GM12878 (cell line): ENCODE measurements at places on chromosomes 6 and 20. TPM values are rescaled to one million over a fixed set of nuclear protein-coding genes. Genes with fewer than 3 reads are reported as not detected.

Gene ERGIC3
- 142 and 149 TPM in 2 replicates for total RNA-seq

Gene SSTR4
- total RNA-seq: not detected in 2 replicates

Gene SPATA2
- 10.1 and 11.7 TPM in 2 replicates for total RNA-seq

Gene SUMO4
- 1.6 and 2.1 TPM in 2 replicates for total RNA-seq

Gene ZSCAN12
- 7.9 and 8.2 TPM in 2 replicates for total RNA-seq

Gene IRF4
- total RNA-seq: 495 and 498 TPM in 2 replicates

Gene IFNGR1
- 89.0 and 95.4 TPM in 2 replicates for total RNA-seq

Gene POU5F1
- total RNA-seq: 2.0 and 3.7 TPM in 2 replicates

DNA sequence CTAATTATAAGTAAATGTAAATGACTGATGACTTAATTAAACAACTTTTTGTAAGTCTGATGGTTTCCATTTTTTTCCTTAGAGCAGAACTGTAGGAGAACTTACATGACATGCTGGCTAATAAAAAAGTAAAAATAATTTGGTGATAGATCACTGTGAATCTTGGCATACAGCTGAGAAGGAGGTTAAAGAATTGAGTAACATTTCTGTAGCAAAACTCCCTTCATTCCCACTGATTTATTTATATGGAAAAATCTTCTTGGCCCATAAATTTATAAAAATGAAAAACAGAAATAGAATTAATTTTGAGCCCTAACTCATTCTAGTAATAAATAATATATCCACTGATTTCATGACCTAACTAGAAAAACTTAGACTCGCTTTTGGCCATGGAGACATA lies 48.1 kb downstream of the SLC22A3 start:
- no peak for DNase-seq

DNA sequence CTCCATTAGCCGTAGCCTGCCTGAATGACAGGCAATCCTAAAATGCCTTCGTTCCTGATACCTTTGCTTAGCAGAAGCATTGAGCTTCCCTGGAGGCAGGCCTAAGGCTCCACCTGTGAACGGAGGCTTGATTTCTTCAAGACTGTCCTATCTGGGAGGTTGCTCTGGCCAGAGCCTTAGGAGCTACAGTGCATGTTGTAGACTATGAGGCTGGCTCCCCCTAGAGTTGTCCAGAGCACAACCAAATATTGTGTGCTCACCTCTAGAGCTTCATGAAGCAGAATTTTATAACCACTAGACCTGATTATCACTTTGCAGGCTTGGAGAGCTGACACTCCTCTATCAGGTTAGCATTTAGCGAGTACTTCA lies 217.8 kb downstream of the MAFB start:
- DNase-seq: no peak

DNA sequence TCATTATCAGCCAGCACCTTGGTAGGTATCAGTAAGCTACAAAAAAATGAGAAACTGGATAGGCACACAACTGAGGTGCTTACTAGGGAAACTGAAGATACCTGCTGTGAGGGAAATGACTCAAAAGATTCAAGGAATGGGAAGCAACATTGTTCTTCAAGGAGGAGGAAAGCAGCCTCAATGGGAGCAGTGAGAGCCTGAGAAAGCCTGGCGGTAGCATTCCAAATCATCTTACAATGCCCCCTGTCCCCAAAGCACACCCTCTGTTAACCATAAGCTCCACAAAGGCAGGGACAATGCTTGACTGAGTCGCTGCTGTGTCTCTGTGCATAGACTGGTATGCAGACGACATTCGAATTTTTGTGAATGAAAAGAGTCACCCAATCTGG lies 10.6 kb downstream of the PKHD1 start:
- DNase-seq: no peak

- peak; percentile 85 for DNase-seq
These were observed 100.7 kb upstream of the HMGN3 start for GRCh38 chr6:79335133-79335674.

GRCh38 chr20:11890331-11891076 lies 27.2 kb upstream of the BTBD3 start:
- DNase-seq: peak; percentile 21

GRCh38 chr6:159642481-159642880 lies 50.6 kb downstream of the SOD2 start:
- no peak for DNase-seq

DNA sequence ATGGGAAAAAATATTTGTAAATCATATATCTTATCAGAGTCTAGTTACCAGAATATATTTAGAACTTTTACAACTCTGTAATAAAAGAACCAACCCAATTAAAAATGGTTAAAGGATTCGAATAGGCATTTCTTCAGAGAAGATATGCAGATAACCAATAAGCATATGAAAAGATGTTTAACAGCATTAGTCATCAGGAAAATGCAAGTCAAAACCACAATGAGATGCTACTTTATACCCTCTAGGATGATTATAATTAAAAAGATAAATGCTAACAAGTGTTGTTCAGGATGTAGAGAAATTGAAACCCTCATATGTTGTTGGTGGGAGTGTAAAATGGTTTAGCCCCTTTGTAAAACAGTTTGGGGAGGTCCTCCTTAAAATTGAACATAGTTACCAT lies 94.1 kb downstream of the LRRC1 start:
- no peak for DNase-seq

DNA sequence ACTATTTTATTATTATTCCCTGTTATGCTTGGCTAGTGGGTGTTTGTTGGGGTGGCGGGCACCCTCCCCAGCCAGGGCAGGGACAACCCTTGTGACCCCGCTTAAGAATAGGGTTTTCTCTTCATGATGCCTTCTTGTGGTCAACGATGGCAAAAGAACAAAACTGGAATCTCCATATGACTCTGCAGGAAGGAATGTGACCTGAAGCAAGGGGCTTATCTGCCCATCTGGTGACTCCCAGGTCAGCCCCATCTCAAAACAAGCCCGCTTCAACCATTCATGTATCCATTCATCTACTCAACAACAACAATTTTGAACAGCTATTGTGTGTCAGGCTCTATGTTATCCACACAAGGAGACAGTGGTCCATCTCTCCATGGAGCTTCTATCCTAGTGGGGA lies 30.9 kb upstream of the TGM6 start:
- DNase-seq: no peak

GRCh38 chr6:2448826-2449571 lies 203.6 kb upstream of the GMDS start:
- DNase-seq: no peak

- DNase-seq: no peak
These were observed 10.3 kb upstream of the BLCAP start for GRCh38 chr20:37538003-37538402.

GRCh38 chr20:34468951-34469350 lies 47.3 kb upstream of the DYNLRB1 start:
- no peak for DNase-seq

- DNase-seq: no peak
These were observed 195.7 kb downstream of the FARS2 start for GRCh38 chr6:5457041-5457440.

DNA sequence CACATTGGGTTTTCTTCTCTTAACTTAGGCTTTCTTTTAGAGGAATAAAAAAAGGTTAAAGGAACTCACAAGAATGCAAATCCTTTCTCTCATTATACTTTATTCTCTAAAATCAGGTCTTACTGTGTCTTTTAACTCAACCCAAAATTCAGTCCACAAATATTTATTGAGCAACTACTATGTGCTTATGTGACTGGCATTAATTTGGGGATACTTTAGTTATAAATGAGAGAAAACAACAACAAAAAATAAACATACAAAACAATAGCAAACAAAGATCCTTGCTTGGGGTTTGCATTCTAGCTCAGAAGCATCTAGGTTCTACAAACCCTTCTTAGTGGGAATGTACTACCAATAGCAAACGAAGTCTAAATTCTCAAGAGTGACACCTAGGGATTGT lies 266.2 kb downstream of the UTRN start:
- no peak for DNase-seq

DNA sequence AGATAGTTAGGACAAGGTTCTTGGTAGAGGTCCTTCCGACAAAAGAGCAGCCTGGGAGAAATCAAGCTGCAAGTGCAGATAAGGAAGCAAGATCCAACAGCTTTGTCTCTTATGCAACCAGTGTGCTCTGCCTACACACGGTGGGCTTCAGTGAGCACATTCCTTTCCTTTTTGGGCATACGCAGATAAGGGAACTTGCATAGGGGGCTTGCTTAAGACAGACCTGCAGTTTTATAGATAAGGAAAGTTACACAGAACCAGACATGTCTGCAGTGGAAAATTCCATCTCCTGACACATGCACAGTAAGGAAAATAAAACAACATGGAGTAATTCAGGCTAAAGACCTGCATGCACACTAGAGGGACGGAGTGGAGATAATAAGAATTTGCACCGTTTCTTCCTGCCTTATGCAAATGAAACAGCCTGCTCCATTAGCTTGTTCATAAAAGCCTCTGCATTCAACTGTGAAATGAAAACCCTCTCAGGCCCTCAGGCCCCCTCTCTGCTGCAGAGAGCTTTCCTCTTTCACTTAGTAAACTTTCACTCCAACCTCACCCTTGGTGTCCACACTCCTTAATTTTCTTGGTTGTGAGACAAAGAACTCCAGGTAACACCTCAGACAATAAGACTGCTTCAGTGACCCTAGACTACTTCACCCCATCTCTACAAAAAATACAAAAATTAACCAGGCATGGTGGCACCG lies 97.5 kb upstream of the MYLIP start:
- DNase-seq: no peak

DNA sequence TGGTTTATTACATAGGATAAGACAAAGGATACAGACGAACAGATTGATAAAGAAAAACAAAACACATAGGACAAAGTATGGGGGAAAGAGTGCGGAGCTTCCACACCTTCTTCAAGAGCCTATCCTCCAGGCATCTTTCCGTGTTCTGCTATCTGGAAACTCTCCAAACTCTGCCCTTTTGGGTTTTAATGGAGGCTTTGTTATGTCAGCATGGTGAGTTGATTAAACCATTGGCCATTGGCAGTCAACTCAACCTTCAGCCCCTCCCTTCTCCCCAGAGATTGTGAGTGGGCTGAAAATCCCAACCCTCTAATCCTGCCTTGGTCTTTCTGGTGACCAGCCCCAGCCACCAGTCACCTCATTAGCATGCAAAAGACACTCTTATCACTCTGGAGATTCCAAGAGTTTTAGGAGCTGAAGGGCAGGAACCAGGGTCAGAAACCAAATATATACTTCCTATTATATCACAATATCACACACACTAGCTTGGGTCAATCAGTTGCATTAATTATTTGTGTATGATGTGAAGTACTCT lies 23.8 kb downstream of the HLA-DOB start:
- no peak for DNase-seq

DNA sequence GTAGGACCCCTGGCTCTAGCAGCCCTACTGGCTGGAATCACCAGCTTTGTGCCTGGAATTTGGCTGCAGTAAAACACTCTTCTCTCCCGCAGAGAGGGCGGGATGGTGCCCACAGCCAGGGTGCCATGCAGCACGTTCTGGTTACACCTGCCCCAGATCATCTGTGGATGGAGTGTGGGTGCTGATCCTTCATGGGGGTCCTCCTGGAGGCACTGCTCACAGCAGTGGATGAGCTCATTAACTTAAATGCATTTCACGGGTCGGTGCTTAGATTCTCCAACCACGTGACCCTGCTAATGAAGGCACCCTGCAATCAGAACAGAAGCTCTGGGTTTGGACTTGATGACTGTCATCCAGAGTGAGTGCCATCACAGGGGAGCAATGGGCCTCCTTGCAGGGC lies 138.6 kb upstream of the AFDN start:
- no peak for DNase-seq
